ENCODE measurements at places on chromosomes 6 and 20.
A peak's percentile ranks its signal among the peaks of the same experiment; 100 is the strongest.

DNA sequence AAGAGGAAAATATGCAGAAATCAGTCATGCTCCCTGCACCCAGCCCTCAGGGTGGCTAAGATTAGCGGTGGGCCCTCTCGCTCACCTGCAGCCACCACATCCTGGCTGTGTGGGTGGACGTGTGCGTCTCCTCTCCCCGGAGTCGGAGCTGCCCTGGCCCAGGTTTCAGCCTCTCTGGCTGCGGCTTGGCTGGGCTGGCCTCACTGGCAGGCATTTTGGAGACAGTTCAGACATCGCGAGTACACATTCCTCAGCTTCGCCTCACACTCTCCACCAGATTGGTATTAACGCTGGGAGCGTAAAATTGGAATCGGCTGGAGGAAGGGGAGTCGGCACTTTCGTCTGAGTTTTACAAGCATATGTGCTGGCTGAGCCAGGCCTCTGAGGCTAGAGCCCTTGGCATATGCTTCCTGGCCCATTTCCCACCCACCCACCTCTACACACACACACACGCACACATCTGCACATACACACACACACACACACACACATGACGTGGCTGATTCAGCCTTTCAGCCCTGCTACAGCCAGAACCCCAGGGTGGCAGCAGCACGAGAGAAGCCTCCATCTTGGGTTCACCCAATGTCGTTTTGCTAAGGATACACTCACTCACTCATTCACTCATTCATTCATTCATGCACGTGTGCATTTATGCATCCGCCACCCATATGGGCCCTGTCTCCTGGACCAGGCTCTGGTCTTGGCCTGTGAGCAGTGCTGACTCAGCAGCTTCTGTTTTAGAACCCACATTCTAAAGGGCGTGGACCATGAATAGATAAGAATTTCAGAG lies 42.9 kb downstream of the BCAS4 start:
- peak; percentile 81 for DNase-seq

- DNase-seq: no peak
Observed at GRCh38 chr6:1890071-1890470, 280.4 kb downstream of the FOXC1 start.

GRCh38 chr20:7903429-7903828 lies 36.8 kb downstream of the HAO1 start:
- DNase-seq: no peak

- DNase-seq: no peak
Observed at GRCh38 chr6:107625264-107625663, 135.3 kb downstream of the SOBP start.

DNA sequence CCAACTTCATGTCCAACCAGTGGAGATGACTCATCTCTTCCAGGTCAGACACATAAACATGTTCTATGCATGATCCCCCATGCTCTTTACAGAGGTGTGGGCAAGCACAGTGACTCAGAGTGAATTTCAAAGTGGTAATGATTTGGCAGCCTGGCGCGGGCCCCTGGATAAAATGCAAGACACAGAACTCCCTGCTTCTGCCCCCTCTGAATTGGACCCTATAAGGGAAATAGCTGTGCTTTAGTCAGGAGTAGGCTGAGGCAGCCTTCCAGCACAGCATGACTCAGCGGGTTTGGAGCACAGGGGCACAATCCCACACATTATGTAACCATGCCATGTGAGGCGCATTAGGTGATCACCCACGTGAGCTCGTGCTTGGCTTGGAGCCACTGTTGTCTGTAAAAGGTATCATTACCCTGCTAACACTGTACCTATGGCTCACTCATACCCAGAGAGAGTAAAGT lies 127.4 kb downstream of the C6orf118 start:
- no peak for DNase-seq

DNA sequence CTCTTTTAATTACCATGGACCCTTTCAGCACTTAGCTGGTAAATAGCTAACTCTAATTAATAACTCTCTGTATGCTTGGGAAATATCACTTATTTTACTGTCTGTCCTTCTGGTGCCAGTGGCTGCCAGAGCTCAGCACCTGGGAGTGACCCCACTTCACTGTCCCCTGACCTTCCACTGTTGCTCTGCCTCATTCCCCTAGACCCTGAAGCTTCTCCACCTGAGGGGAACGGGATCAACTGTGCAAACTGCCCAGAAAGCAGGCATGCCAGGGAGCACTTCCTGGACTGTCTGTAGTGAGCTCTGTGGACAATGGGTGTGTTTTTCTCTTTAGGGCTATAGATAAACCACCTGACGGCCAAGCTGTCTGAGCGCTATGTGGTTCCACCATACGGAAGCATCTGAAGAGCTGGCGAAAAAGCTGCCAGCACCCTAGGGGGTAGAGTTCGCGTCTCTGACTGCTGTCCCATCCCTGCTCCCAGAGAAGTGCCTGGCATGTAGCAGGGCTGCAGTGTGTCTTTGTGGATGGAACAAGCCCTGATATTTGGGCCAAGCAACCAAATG lies 106.3 kb upstream of the FOXA2 start:
- no peak for DNase-seq

DNA sequence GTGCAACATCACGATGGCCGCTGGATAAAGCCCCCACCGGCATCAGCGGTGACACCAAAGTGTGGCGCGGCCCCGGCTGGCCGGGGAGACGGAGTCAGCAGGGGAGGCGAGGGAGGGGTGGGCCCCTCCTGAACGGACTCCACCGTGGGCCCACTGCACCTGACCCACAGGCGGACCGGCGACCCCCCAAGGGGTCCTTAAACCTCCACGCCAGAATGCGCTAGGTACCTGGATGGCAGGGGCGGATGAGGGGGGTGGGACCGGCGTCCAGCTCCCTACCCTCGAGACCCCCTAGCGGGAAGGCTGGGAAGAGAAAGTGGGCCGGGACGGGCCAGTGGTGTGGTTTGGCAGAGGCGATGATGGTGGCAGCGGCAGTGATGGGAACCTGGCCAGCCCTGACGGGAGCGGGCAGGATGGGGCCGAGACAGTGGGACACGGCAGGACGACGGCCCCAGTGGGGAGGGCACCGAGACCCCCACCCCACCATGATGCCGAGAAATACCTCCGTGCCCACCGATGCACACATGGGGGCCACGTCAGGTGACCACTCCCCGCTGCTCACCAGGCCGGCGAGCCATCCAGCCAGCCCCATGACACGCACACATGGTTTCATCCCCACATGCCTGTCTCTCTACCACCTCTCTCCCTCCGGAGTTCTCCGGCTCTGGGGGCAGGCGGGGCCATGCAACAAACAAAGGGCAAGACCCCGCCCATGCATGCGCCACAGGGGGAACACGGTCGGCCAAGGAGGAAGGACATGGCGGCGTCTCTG lies 771.9 kb upstream of the DEFB115 start:
- no peak for DNase-seq

GRCh38 chr6:16855460-16855859 lies 94.2 kb upstream of the ATXN1 start:
- no peak for DNase-seq

DNA sequence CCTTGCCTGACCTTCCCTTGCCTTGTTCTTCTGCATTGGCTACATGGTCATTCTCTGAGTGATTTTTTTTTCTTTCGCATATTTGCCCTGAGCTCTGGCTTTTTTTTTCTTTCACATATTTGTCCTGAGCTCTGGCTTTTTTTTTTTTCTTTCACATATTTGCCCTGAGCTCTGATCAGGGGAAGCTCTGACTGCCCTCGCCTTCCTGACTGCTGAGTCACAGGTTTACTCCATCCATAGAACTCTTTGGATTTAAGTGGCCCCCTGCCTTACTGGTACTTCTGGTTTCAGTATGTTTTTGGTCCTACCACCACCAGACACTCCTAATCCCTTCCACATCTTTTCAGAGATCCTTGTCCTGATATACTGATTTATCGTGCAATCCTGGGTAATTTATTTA lies 201.1 kb downstream of the OGFRL1 start:
- no peak for DNase-seq

DNA sequence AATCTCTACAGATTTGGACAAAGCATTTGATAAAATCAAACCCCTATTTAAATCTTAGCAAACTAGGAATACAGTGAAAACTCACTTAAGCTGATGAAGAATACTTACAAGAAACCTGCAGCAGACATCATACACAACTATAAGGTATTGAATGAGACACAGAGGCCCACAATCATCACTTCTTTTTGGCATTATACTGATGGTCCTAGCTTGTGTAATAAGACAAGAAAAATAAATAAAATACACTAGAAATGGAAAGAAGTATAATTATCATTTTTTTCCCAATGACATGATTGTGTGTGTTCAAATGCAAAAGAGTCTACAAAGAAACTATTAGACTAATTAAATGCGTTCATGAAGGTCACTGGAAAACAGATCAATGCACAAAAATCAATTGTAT lies 8.8 kb upstream of the OR2B6 start:
- DNase-seq: no peak

GRCh38 chr6:146666909-146667308 lies 68.1 kb downstream of the ADGB start:
- DNase-seq: no peak

- no peak for DNase-seq
Observed at GRCh38 chr6:154958469-154958868, 36.6 kb upstream of the TIAM2 start.

DNA sequence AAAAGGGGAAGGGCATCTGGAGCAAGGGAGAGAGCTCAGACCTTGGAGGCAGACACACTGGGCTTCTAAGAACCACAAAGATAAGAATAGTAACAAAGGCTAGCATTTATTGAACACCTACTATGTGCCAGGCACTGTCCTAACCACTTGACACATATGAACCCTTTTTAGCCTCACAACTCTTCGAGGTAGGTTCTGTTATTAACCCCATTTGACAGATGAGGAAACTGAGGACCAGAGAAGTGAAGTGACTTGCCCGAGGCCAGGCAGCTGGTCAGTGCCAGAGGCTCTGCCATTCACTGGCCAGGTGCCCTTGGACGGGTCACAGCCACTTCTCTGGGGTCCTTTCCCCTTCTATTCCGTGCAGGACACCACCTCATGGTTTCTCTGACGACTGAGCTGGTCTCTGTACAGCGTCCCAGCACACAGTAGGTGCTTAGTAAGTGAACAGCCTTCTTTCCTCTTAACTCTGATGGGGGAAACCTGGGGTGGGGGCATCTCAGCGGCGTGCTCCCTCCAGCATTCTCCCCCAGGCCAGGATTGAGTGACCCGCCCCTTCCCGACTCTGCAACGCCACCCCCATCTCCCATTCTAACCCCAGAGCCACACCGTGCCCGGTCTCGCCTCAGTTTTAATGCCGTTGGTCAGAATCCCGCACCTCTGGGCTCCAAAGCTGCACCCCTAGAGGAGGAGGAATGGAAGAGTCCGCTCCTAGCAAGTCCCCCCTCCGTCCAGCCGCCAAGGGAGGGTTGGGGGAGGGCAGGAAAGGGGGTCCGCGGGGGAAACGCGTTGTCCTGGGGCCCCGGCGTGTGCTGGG lies 55.7 kb downstream of the CD40 start:
- no peak for DNase-seq

GRCh38 chr20:62606016-62606415 lies 36.3 kb upstream of the SLCO4A1 start:
- no peak for DNase-seq

DNA sequence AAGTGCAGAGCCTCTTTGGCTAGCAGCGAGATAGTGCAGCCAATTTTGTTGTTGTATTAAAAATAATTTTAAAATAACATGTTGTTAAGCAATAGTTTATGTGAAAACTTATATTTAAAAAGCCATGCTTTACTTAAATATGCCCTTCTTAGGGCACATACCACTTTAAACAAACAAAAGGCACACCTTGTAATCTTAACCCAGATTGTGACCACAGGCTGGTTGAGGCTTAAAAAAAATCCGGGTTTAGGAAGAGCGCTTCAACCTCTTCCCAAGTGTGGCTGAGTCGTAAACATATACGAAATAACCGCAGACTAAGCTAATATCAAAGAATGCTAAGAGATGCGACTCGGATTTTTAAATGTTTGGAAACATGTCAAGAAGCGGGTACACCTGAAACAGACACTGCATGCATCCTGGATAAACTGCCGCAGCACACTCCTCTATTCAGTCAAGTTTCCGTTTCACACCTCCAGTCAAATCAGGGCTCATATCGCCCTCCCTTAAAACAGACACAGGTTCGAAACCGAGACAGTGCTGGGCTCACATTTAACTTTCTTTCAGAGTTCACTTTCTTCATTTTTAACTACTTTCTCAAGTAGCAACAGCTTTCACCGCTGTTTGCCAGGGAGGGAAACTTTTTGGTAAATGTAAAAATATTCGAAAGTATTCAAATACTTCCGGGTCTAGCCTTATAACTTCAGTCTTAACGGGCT lies 1.5 kb downstream of the DEK start:
- no peak for DNase-seq

DNA sequence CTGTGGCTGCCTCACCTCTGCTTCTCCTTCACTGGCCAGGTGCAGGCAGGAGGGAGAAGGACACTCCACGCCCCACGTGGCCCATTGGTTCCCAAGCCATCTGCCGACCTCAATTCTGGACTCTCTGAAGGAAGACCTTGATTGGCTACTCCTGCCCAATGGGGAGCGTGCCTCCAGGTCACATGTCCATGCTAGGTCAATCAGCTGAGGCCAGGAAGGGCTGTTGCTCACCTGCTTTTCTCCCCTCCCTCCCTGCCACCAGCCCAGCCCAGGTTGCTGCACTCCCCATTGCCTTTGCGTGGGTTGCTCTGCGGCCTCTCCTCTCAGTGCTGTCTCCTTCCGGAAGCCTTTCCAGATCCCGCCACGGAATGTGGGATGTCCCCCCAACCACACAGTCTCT lies 21.9 kb upstream of the CDH4 start:
- no peak for DNase-seq

DNA sequence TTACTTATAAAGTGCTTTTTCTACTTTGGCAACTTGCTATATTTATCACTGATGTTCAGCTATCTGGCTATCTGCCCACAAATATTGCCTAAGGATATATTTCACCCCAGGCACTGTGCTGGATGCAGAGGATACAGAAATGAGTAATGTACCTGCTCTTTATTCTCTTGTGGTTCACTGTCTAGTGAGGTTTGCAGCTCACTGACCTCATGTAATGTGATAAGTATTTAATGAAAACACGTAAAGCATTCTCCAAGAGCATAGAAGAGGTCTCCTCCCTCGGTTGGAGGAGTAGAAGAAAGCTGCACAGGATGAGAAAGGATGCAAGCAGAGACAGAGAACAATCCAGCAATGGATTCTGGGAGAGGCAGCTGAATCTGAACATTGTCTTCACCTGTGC lies 610.7 kb downstream of the CBLN4 start:
- no peak for DNase-seq

GRCh38 chr6:90375681-90376439 lies 79.2 kb upstream of the BACH2 start:
- DNase-seq: no peak

GRCh38 chr20:4740774-4741431 lies 19.2 kb downstream of the PRND start:
- DNase-seq: peak; percentile 16

Data from NCI-H1694 (cell line).